Upper lobe of left lung (tissue), 6 donors: ENCODE measurements at places on chromosomes 16 and 17. TPM values are rescaled to one million over a fixed set of nuclear protein-coding genes. Genes with fewer than 3 reads are reported as not detected.
A peak's percentile ranks its signal among the peaks of the same experiment; 100 is the strongest.

DNA sequence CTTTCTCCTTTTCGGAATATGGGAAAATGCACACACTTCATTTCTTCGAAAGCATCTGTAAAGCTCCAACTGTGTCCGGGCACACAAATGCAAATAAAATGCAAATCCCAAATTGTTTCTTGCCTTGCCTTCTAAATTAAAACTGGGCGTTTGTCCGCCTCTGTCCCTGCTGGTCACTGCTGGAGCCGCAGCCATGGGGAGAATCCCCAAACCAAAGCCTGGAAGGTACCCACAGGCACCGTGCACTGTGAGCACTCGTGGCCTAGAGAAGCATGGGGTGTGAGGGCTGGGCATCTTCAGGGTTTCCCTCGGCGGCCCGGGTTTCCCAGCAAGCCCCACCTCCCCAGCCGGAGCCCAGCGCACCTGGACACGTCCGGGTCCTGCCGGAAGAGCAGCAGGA is 2.9 kb downstream of the SLC47A2 start:
- H3K27ac ChIP-seq = no peak overlapping the region
- H3K4me1 ChIP-seq = no peaks in the 10 kb centered on the region
- no peaks in the 10 kb centered on the region for H3K36me3 ChIP-seq
- no peak for DNase-seq
- H3K27me3 ChIP-seq = no peaks in the 10 kb centered on the region

DNA sequence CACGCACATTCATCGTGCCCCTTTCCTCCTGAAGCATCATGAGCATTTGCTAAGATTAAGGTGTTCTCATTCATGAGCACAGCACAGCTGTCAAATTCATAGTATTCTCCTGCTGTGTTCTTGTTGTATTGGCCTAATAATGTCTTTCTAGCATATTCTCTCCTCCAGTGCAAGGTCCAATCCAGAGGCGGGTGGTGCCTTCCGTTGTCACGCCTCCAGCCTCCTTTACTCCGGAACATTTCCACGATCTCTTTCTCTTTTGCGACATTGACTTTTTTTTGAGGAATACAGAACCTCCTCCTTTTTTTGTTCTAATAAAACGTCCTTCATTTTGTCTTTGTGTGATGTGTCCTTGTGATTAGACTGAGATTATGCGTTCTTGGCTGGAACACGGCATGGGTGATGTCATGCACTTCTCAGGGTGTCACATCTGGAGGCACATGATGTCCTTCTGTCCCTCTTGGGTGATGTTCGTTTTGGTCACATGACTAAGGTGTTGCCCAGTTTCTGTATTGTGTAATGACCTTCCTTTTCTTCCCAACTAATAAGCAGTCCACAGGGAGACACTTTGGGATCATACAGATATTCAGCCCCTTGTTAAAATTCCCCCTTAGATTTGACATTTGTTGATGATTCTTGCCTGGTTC is 66.3 kb downstream of the CLEC16A start:
- no peaks in the 10 kb centered on the region for H3K4me1 ChIP-seq
- peaks cover 4% of the 10 kb centered on the region for H3K36me3 ChIP-seq
- no peak overlapping the region for H3K4me3 ChIP-seq

Gene DHX38
- total RNA-seq = 45.9 TPM

GRCh38 chr16:89269805-89270665 is 52.5 kb downstream of the ZNF778 start:
- H3K27me3 ChIP-seq = no peaks in the 10 kb centered on the region
- H3K4me3 ChIP-seq = no peak overlapping the region
- H3K36me3 ChIP-seq = peaks cover 28% of the 10 kb centered on the region
- H3K4me1 ChIP-seq = no peaks in the 10 kb centered on the region
- no peak for DNase-seq

DNA sequence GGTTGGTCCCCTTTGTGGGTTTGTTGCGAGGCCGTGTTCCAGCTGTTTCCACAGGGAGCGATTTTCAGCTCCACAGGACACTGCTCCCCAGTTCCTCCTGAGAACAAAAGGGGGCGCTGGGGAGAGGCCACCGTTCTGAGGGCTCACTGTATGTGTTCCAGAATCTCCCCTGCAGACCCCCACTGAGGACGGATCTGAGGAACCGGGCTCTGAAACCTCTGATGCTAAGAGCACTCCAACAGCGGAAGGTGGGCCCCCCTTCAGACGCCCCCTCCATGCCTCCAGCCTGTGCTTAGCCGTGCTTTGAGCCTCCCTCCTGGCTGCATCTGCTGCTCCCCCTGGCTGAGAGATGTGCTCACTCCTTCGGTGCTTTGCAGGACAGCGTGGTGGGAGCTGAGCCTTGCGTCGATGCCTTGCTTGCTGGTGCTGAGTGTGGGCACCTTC is 27.3 kb upstream of the STH start:
- H3K36me3 ChIP-seq = no peaks in the 10 kb centered on the region
- no peak for DNase-seq
- no peak overlapping the region for H3K27ac ChIP-seq

DNA sequence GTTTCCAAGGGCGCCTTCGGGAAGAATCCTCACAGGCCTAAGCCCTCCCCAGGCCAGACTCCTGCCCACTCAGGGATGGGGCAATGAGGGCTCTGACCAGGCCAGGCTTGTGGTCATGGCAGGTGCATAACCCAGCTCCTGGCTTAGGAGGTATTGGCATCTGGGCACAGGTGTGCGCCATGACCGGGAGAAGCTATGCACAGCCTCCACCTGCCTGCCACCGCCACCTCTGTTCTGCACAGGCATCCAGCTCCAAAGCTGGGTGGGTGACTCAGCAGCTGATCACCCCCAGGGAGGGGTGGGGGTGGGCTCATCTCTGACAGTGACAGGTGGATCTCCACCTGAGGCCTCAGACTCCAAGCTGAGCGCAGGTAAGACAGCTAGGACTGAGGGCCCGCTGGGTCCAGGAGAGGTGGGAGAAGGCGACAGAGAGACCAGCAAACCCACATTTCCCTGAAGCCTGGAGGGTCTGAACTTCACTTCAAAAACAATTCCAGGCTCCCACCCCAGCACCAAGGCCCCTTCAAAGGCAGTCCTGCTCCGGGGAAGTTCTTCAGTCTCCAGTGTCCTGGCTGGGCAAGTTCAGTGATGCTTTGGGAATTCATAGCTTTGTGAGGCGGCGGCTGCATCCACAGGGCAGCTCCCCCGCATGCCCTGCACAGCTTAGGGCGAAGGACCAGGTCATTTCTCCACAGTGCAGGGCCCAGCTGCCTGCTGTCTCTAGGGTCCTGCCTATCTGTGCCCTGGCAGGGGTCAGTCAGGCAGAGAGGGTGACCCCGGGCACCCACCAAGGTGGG is 121.6 kb upstream of the SMURF2 start:
- no peak overlapping the region for H3K27ac ChIP-seq
- no peak for DNase-seq
- no peaks in the 10 kb centered on the region for H3K27me3 ChIP-seq
- H3K4me1 ChIP-seq = peaks cover 37% of the 10 kb centered on the region
- no peak overlapping the region for H3K4me3 ChIP-seq
- no peaks in the 10 kb centered on the region for H3K36me3 ChIP-seq

GRCh38 chr17:33267271-33267790 is 25.8 kb downstream of the ASIC2 start:
- no peaks in the 10 kb centered on the region for H3K4me1 ChIP-seq
- H3K27me3 ChIP-seq = no peaks in the 10 kb centered on the region

GRCh38 chr17:35252651-35253050 is 9.8 kb downstream of the SLFN5 start:
- H3K36me3 ChIP-seq = no peaks in the 10 kb centered on the region
- peaks cover 51% of the 10 kb centered on the region for H3K4me1 ChIP-seq
- H3K27me3 ChIP-seq = no peaks in the 10 kb centered on the region
- peak; percentile 43 for DNase-seq
